ENCODE measurements at places on chromosomes 7 and 10. TPM values are rescaled to one million over a fixed set of nuclear protein-coding genes. Genes with fewer than 3 reads are reported as not detected.

Gene CFTR
- total RNA-seq, result not detected

Gene C7orf57
- under 0.01 TPM for total RNA-seq

Gene PRKCQ
- total RNA-seq, result 2.1 TPM

Gene CACNA2D1
- 54.6 TPM for total RNA-seq

Gene CDHR3
- 0.91 TPM for total RNA-seq

Gene ATE1
- 23.1 TPM for total RNA-seq

Gene ACTL6B
- not detected for total RNA-seq

Gene AS3MT
- 2.6 TPM for total RNA-seq

Gene PLA2G12B
- not detected for total RNA-seq

Gene DHTKD1
- total RNA-seq, result 25.3 TPM

Gene EXOC6
- 159 TPM for total RNA-seq

Gene EBLN1
- not detected for total RNA-seq

Gene NFE2L3
- 82.5 TPM for total RNA-seq

Gene CPA5
- total RNA-seq, result not detected

Gene TAF3
- 1.3 TPM for total RNA-seq

Gene AKR1B15
- not detected for total RNA-seq

Gene ANLN
- 52.9 TPM for total RNA-seq

Gene EXOSC1
- total RNA-seq, result 54.0 TPM

Gene RAMP3
- total RNA-seq, result not detected

Gene UBE2D1
- total RNA-seq, result 17.3 TPM

Gene HTR7
- total RNA-seq, result 0.32 TPM

Gene CALHM1
- not detected for total RNA-seq

Gene GARS1
- 89.5 TPM for total RNA-seq

Gene GNB2
- total RNA-seq, result 72.9 TPM

Gene C10orf53
- total RNA-seq, result not detected

Gene RASA4B
- 0.65 TPM for total RNA-seq

Gene C10orf90
- not detected for total RNA-seq

Gene SRGN
- 914 TPM for total RNA-seq

Gene GIMAP1
- total RNA-seq, result 20.5 TPM

Gene LRRC61
- 1.2 TPM for total RNA-seq

Gene KCNH2
- total RNA-seq, result 0.15 TPM

Gene SCIN
- total RNA-seq, result 0.15 TPM

Gene AGR2
- not detected for total RNA-seq

Gene TCAF2
- 8.4 TPM for total RNA-seq

Gene OPN1SW
- total RNA-seq, result not detected

Gene WNT8B
- not detected for total RNA-seq

Gene PLEKHS1
- not detected for total RNA-seq

Gene SEC23IP
- total RNA-seq, result 26.0 TPM

Gene JMJD1C
- total RNA-seq, result 108 TPM

Gene DYDC1
- total RNA-seq, result not detected

Gene ADAM8
- total RNA-seq, result 1.1 TPM

Gene EVX1
- total RNA-seq, result not detected

Gene UPP1
- 21.8 TPM for total RNA-seq

Gene SEPTIN7
- 164 TPM for total RNA-seq

Gene MLXIPL
- not detected for total RNA-seq

Gene SMO
- total RNA-seq, result 6.5 TPM

Gene HYAL4
- not detected for total RNA-seq

Gene SNCG
- total RNA-seq, result 45.8 TPM

Gene CWF19L1
- 43.0 TPM for total RNA-seq

Gene CNPY1
- not detected for total RNA-seq

Gene TECPR1
- total RNA-seq, result 51.4 TPM

Gene MOGAT3
- not detected for total RNA-seq
